HCT116 (cell line): ENCODE measurements at places on chromosomes 2 and 18.
A peak's percentile ranks its signal among the peaks of the same experiment; 100 is the strongest.

DNA sequence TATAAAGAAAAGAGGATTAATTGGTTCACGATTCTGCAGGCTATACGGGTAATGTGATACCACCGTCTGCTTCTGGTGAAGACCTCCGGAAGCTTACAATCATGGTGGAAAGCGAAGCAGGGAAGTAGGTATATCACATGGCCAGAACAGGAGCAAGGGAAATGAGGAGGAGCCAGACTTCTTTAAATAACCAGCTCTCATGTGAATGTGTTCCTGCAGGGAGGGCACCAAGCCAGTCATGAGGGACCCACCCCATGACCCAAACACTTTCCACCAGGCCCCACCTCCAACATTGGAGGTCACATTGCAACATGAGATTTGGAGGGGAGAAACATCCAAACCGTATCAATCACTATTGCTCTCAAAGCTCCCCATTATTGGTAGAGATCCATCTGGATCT lies 61.8 kb downstream of the EFEMP1 start:
- DNase-seq = no peak

- no peak for DNase-seq
These were observed 128.4 kb downstream of the INO80D start for GRCh38 chr2:205957452-205958154.

DNA sequence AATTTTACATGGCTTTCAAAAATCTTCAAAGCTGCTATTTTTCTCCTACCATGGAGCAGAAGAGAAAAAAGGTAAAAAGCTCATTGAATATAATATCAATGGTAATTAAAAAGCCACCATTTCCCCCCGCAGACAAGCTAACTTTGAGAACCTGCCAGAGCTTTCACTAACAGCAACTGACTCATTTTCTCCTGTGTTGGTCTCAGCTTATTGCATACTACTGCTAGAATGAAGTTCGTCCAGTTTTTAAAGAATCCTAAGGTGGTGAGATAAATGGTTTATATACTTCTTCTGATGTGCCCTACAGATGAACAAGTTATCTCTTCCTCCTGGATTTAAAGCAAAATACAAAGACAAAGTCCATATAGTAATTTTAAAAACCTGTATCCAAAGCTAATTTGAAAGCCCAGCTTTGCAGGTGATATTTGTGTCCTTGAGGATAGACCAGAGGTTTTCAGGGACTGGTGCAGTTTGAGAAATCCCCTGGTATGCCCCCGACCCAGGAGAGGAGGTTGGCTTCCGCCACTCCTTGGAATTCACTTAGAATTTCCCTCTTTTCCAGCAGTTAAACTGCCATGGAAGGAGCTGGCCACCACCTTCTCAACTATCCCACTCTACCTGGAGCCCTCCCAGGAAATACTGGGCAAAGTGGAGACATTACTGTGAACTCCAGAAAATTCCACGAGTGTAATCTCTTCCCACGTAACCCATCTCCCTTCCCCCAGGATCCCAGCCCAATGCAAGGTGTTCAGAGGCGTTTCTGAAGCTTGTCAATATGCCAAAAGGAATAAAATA lies 17.5 kb downstream of the YPEL5 start:
- DNase-seq = no peak

DNA sequence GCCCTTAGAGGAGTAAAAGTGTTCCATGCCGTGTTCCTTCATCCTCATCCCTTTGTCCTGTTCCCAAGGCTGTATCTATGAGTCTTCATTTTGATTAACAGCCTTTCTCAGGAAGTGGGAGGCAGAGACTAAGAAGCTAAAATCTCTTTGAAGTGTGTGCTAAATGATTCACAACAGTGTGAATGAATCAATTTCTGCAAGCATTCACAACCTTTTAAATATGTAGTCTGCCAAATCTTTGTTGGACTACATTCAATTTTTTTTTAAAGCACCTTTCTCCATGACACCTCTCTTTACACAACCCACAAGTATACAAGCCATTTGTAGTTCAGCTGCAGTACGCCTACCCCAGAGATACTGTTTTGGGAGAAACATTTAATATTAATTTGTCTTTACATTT lies 408.6 kb upstream of the FANCL start:
- DNase-seq = no peak

DNA sequence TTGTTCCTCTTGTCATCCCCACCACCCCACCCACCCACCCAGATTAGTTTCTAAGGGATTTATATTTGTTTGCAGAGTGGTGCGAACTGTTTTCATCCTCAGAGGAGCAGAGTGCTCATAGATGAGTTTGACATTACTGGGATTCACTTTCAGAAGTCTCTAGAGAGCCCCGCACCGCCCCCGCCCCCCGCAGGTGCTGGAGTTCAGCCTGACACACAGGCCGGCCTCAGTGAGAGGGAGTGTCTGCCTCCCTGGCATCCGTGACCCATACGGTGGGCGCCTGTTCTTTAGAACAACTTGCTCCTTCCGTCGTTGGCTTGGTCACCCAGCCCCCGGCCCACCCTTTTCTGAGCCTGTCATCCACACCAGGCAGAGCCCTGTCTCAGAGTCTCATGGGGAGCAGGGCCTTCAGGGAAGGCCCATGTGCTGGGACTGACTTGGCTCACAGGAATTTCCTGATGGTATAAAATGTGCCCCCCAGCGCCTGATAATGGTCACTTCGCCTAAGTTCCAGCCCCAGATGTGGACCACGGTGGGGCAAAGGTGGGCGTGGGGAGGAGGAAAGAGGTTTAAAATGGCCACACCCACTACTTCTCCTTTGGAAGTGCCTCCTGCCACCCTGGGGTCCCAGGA lies 44.3 kb downstream of the HPCAL1 start:
- no peak for DNase-seq

- DNase-seq = no peak
These were observed 848.7 kb upstream of the NXPH2 start for GRCh38 chr2:139628931-139629330.

- peak; percentile 43 for DNase-seq
These were observed 285.1 kb downstream of the MTX2 start for GRCh38 chr2:176554101-176555048.

GRCh38 chr2:148666555-148666954 lies 22.0 kb downstream of the EPC2 start:
- no peak for DNase-seq
